ENCODE measurements at places on chromosomes 5 and 9.

- DNase-seq: no peak
Observed at GRCh38 chr5:31244921-31245320, 51.4 kb downstream of the CDH6 start.

GRCh38 chr5:91416491-91416890 is 33.4 kb upstream of the ARRDC3 start:
- DNase-seq: no peak

DNA sequence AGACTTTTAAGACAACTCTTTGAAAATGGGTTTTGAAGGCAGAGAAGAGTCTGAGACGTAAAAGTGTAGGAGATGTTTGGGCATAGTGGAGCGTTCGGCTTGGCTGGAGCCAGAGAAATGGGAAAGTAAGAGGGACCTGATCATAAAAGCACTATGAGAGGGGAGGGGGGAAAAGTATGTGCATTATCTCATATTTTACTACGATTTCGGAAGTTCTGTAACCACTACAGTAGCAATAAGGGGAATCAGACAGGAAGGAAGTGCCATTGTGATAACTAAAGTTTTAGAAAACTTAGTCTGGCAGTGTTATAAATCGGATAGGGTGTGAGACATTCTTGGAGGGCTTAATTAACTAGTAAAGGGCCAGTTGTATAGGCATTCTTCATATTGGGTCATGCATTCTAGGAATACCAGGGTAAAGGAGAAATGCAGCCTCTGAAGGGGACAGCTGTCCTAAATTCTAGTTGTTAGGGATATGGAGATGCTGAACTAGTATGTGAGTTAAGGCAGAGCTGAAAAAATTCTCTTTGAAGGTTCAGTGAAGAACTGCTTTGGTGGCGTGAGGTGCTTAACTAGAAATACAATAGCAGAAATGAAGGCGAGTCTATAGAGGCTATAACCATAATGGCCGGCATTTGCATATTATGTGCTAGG is 83.8 kb upstream of the FREM1 start:
- no peak for DNase-seq

- no peak for DNase-seq
Observed at GRCh38 chr9:120257483-120257882, 322.5 kb downstream of the CDK5RAP2 start.

GRCh38 chr5:9820691-9821449 is 190.7 kb upstream of the TAS2R1 start:
- no peak for DNase-seq

DNA sequence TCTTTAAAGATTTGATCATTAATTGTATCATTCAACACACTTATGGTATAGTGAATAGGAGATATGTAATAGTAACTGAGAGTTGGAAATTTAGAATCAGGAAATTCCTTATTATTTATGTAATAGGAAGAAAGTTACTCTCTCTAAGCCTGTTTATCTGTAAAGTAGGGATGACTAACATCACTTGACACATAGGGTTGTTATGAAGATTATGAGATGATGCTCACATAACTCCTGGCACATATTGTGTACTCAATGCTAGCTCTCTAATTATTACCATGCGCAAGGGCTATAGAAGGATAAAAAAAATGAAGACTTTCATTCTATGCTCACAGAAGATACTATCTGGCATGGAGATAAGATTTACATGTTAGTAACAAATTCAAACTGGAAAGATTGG is 149.9 kb downstream of the ISOC1 start:
- DNase-seq: no peak

DNA sequence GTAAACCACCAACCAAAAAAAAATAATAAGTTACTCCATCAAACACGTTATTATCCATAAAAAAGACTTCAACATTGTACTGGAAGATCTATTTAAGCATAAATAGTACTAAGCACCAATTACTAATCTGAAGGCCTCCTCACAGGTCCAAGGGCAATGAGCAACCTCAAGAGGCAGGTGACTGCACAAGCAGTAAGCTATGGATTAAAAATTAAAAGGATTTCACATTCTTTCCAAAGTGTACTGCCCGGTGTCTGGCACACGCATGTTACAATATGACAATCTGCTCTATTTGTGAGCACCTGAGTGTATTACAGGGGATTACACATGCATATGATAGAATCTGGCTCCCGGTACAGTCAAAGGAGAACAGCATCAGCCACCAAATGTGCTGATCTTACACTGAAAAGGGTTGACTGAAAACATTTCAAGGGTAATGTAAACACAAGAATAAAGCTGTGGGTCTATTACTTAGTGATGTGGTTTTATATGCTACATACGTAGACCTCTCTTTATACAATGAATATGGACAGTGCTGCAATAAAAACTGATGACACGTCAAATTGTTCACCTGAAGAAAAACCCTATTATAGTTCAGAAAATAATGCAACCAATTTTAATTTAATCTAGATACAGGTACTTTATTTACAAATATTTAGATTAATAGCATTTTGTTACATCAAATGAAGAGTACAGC is 22.8 kb downstream of the RAB14 start:
- no peak for DNase-seq

GRCh38 chr5:178986326-178986960 is 8.7 kb downstream of the GRM6 start:
- no peak for DNase-seq

DNA sequence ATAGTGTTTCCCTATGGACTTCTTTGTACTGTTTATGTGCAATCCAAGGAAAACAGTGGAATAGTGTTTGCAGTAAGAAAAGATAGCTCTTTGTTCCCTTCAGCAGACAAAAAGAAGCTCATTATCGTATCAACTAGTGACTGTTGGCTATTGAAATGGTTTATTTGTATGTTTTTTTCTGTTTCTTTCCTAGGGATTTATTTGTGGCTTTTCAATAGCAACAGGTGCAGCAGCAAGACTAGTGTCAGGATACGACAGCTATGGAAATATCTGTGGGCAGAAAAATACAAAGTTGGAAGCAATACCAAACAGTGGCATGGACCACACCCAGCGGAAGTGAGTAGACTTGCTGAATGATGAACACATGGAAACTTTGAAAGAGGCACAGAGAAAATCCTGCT is 65.1 kb downstream of the SLC44A1 start:
- DNase-seq: no peak

- DNase-seq: no peak
Observed at GRCh38 chr5:173488144-173488543, 128.3 kb downstream of the BOD1 start.

GRCh38 chr9:16559418-16560188 is 310.9 kb downstream of the BNC2 start:
- DNase-seq: no peak

DNA sequence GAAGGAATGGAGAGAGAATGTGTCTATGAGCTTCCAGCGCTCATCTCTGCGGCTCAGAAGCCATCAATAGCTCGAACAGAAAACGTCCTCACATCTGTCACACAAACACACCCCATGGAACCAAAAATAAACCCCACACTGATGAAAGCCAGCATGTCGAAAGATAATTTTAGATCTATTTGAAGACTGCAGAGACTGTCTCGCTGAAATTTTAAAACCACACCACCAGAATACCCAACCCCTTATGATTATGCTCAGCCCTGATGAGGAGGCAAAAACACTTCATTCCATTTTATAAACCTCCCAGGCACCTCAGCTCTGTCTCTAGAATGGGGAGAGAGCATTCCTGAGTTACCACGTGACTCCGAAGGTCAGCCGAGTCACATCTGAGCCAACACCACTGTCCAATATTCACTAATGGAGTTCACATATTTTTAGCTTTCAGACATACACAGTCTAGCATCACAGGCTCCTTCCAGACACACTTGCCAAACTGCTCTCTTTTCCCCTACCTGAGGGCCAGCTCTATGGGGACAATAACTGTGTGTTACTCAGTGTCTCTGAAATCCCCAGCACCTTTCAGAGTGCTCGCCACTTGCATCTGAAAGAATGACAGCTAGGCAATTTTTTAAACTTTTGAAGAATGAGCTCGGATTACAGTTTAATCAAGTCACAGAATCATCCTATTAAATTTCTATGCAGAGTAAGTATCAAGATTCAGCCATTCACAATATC is 63.2 kb downstream of the SERINC5 start:
- no peak for DNase-seq

DNA sequence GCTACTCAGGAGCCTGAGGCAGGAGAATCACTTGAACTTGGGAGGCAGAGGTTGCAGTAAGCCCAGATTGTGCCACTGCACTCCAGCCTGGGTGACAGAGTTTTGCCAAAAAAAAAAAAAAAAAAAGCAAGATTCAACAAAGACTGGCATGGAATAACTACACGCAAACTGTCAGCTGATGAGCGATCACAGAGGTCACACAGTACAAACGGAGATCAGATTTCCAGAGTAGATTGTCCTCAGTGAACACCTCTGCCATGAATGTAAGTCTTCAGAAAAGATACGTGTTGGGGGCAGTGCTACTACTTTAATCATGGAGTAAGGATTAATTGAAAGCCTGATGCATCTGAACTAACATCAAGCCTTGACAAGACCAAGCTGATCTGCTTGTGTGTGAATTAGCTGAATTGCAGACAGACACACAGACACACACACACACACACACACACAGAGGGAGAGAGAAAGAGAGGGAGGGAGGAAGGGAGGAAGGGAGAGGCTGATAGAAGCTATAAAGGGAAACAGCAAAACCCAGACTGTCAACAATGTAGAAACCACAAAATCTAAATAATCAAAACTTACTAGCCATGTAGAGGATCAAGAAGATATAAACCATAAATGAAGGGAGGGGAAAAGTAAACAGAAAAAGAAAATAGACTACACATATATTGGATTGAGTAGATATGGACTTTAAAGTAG is 222.9 kb upstream of the ZNF462 start:
- no peak for DNase-seq

- no peak for DNase-seq
Observed at GRCh38 chr5:167061695-167062094, 1229.8 kb upstream of the WWC1 start.

DNA sequence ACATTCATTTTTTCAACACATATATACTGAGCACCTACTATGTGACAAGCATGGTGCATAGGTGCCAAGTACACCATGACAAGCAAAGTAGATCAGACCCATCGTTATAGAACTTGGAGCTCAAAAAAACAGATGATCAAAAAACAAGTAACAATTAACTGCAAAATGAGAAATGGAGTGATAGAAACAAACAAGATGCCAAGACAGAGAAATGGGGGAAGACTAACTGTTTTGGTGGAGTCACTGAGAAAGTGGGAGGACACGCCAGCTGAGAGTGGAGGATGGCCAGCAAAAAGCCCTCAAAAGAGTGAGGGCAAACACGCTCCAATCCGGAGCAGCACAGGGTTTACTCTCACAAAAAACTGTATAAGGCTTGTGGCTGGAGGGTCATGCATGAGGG is 50.6 kb downstream of the TTC39B start:
- DNase-seq: no peak

GRCh38 chr9:109600142-109600541 is 102.0 kb upstream of the PTPN3 start:
- DNase-seq: no peak

GRCh38 chr9:11088821-11089374 is 476.1 kb upstream of the PTPRD start:
- DNase-seq: no peak

DNA sequence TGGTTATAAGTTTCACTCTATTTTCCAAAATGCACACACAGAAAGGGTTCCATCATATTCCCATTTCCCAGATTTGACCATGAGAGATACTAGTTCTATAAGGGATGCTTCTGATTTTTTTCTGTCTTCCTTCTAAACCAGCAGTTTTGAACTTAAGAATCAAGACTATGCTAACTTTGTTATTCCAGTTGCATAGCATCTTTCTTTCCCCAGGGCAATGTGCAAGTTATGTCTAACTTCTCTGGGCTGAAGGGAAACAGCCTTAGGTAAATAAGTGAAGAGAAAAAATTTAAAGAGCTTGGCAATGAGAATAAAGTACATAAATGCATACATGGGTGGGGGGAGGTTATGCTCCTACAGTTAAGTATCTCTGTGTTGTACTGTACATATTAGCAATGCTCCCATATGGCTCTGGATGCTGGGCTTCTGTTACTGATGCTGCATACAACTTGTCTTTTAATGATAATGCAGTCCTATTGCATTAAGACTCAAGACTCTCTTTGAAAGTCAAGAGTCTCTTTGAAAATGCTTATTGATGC is 125.8 kb upstream of the SLC12A2 start:
- no peak for DNase-seq

GRCh38 chr5:68950125-68950524 is 143.7 kb upstream of the SLC30A5 start:
- no peak for DNase-seq

DNA sequence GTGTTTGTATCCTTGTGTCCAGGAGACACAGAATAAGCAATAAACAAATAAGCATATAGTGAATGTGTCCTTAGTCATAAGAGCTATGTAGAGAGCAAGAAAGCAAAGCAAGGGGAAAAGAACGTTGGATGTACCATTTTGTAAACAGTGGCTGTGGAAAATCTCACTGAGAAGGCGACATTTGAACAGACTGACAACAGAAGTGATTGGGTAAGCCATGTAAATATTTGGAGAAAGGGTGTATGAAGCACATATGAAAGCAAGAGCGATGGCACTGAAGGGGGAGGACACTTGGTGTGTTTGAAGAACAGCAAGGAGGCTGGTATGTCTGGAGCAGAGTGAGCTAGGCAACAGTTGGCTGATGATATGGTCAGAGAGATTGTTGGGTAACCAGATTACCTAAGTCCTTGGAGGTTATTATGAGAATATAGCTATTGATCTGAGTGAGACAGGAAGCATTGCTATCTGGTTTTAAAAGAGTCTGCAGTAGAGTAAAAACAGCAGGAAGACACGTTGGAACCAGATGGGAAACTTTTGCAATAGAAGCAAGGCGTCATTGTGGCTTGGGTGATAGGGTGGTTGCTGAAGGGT is 115.5 kb upstream of the IL7R start:
- no peak for DNase-seq

DNA sequence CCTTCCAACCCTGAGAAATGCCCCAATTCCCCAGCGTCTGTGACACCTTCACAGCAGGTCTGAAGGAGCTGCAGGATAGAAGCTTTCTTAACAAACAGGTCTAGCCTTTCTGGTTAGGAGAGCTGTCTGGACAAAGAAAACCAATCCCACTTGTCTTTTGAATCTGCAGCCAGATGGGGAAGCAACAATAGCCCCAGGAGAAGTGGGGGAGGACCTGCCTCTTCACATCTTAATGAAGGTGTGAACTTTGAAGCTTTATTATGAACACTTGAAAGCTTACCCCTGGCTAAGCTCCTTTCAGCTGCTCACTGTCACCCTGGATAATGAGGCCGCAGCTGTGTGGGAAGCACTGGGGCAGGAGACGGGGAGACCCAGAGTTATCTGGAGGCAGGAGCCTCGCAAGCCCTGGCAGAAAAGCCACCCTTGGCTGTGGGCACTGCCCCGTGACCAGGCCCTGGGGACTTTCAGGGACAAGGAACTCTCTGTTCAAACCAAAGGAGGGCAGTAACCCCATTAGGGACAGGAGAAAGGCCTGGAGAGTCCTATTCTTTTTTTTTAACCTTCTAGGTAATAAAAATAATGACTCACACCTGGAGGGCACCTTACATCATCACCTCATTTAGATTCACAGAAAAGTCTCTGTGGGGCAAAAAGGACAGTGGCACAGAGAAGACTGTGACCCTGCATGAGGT is 151.8 kb upstream of the RAD23B start:
- DNase-seq: no peak

GRCh38 chr5:32278406-32278805 is 34.3 kb downstream of the MTMR12 start:
- no peak for DNase-seq
